ENCODE measurements at places on chromosomes 7 and 10. TPM values are rescaled to one million over a fixed set of nuclear protein-coding genes. Genes with fewer than 3 reads are reported as not detected.

Gene PRSS2
- total RNA-seq: not detected

Gene DLX5
- total RNA-seq: not detected

GRCh38 chr10:10326116-10326515 lies 691.6 kb upstream of the CELF2 start:
- no peak overlapping the region for H3K4me3 ChIP-seq
- no peaks in the 10 kb centered on the region for H3K27me3 ChIP-seq
- DNase-seq: no peak
- H3K27ac ChIP-seq: no peak overlapping the region

DNA sequence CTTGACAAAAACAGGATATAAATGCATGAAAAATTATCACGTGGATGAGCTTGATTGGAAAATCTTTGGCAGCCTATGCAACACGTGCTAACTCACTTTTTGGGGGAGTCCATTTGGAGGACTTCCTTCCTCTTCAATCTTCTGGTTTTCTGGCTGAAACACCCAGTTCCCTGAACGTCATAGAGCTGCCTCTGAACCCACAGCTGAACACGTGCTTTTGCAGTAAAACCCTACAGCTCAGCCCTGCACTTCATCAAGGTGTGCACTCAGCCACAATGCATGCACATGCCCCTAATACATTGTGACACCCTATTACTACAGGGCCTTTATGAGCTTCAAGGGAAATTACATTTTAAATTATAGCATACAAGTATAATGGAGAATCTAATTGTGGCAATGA lies 808.7 kb upstream of the AUTS2 start:
- H3K4me3 ChIP-seq: no peak overlapping the region
- H3K27me3 ChIP-seq: no peaks in the 10 kb centered on the region
- no peaks in the 10 kb centered on the region for H3K36me3 ChIP-seq
- H3K4me1 ChIP-seq: no peaks in the 10 kb centered on the region
- H3K27ac ChIP-seq: no peak overlapping the region

DNA sequence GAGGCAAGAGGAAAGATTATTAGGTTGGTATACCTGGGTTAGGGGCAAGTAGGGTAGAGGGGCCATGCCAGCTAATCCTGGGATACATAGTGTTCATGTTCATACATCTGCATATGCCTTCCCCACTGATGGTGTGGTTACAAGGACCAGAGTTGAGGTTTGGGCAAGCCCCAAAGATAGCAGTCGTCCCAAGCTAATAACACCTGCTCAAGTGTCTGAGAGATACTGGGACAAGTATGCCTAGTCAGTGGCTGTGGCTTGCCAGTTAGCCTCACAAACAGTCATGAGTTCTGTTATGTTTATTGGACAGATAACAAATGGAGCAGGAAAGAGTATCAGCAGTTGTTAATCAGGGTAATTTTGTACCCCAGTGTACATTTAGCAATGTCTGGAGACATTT lies 139.6 kb downstream of the ADAM22 start:
- H3K27me3 ChIP-seq: no peaks in the 10 kb centered on the region
- no peak for DNase-seq
- peaks cover 7% of the 10 kb centered on the region for H3K4me1 ChIP-seq
- no peaks in the 10 kb centered on the region for H3K36me3 ChIP-seq
- H3K4me3 ChIP-seq: no peak overlapping the region
- H3K27ac ChIP-seq: no peak overlapping the region

DNA sequence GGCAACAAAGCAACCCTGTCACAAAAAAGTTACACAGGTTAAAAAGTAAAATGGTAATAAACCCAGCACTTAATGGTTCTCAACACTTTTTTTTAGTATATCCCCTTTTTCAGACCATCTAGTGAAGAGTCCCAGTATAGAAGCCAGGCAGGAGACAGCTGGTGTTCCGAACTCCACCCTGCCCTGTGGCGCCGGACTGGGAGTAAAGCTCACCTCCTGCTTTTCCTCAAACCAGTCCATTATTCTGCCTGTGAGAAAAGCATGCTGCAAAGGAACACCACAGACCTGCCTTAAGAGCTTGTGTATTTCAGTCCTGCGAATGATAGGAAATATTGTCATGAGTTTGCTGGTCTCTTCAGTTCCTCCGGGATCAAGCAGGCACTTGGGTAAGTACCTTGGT lies 81.0 kb downstream of the EZH2 start:
- H3K4me1 ChIP-seq: no peaks in the 10 kb centered on the region
- DNase-seq: no peak
- H3K36me3 ChIP-seq: peaks cover 64% of the 10 kb centered on the region
- H3K27ac ChIP-seq: no peak overlapping the region

DNA sequence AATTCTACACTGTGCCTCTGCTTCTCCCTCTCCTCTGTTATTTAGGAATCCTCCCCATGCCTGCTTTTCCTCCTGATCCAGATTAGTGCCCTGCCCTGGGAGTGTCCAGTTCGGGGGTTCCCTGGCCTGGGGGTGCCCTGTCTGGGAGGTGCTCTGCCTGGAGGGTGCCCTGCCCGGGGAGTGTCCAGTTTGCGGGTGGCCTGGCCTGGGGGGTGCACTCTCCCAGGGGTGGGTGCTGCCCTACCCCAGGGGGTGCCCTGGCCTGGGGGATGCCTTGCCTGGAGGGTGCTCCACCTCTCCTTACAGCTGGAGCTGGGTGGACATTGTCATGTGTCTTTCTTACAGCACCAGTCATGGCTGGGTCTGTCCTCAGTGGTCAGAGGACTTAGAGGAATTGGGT lies 20.2 kb downstream of the RAMP3 start:
- peaks cover 9% of the 10 kb centered on the region for H3K27me3 ChIP-seq
- no peak overlapping the region for H3K27ac ChIP-seq
- H3K4me3 ChIP-seq: no peak overlapping the region
- H3K4me1 ChIP-seq: no peaks in the 10 kb centered on the region

GRCh38 chr10:33423154-33423529 lies 88.7 kb upstream of the NRP1 start:
- H3K4me3 ChIP-seq: no peak overlapping the region
- H3K27ac ChIP-seq: no peak overlapping the region
- H3K4me1 ChIP-seq: no peaks in the 10 kb centered on the region
- peaks cover 32% of the 10 kb centered on the region for H3K27me3 ChIP-seq
- H3K36me3 ChIP-seq: no peaks in the 10 kb centered on the region

GRCh38 chr7:139687980-139688632 lies 89.7 kb downstream of the HIPK2 start:
- DNase-seq: no peak
- peaks cover 19% of the 10 kb centered on the region for H3K4me1 ChIP-seq
- H3K27ac ChIP-seq: no peak overlapping the region
- H3K4me3 ChIP-seq: no peak overlapping the region
- peaks cover 50% of the 10 kb centered on the region for H3K36me3 ChIP-seq

DNA sequence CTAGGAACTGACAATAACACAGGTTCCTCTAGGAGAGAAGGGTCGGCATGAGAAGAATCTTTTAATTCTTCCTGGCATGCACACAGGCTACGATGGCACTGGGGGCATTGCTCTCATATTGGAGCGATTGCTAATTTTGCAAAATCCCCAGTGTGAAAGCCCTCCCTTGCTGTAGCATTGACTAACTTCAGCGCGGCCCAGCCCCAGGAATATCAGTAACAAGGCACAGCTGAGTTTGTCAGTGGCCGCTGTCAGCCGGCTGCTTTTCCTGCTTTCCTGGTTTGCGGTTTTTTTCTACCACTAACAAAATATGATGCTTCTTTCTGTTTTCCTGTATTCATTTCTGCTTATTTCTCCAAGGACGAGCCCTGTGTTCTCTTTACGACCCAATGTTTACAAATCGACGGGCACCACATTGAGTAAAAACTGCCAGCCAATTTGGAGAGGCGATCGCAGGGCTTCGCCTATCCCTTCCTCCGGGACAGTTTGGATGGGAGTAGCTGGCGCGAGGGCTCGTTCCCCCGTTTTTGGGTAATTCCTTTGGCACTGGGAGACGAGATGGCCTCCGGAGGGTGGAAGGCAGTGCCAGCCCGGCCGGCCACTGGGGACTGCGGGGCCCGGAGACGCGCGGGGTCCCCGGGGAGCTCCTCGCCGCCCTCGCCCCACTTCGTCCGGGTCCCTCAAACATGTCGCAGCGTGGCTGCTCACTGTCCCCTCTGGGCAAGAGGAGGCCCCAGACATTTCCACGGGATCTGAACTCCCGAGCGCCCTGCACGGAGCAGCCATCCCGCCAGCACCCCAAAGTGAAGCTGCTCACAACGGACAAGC lies 967 bp downstream of the ADARB2 start:
- H3K27ac ChIP-seq: no peak overlapping the region
- DNase-seq: no peak
- H3K4me1 ChIP-seq: peaks cover 2% of the 10 kb centered on the region

DNA sequence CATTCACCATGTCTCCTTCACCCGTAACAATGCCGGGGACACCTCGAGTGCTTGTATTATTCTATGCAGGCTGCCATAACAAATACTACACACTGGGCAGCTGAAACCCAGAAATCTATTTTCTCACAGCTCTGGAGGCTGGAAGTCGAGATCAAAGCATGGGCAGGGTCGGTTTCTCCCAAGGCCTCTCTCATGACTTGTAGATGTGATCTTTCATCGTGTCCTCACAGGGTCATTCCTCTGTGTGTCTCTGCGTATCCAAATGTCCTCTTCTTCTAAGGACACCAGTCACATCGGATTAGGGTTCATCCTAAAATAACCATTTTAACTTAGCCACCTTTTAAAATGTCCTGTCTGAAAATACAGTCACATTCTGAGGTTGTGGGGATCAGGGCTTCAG lies 303.5 kb downstream of the KLF6 start:
- H3K36me3 ChIP-seq: peaks cover 5% of the 10 kb centered on the region
- no peak for DNase-seq
- H3K27ac ChIP-seq: no peak overlapping the region
- H3K27me3 ChIP-seq: no peaks in the 10 kb centered on the region

DNA sequence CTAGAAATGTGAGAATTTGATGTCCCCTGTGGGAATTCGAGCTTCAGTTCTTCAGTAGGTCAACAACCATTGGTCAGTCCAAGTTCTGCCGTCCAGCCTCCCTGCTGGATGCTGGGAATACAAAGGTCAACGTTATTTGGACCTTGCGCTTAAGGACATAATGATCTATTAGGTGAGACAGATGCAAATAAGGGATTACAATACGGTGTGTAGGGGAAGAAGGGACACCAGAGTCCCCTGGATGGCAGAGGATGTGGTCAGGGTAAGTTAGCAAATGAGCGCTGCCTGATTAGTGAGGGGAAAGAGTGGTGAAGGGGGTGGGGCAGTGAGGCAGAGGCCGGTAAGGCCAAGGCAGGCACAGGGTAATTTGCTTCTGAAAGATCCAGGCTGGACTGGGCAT lies 16.2 kb downstream of the CCNY start:
- no peak overlapping the region for H3K4me3 ChIP-seq
- no peaks in the 10 kb centered on the region for H3K27me3 ChIP-seq
- no peak overlapping the region for H3K27ac ChIP-seq
- no peak for DNase-seq
- H3K4me1 ChIP-seq: peaks cover 73% of the 10 kb centered on the region

DNA sequence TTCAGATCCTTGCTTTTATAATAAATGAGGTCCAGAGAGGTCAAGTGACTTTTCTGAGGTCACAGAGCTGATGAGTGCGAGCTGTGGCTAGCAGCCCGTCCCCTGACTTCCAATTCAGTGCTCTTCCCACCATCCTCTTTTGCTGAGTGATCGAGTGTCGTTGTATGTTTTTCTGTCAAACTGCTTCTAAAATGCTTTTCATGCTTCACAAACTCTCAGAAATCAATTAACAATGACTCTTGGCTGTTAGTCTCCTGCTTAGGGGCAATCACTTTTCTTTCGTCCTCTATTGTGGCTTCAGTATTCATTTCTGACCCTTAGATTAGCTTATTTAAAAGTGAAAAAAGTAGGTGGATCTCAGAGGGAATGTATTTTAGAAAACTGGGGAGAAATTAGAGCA lies 423.7 kb downstream of the DPP6 start:
- DNase-seq: no peak
- no peak overlapping the region for H3K4me3 ChIP-seq
- no peaks in the 10 kb centered on the region for H3K4me1 ChIP-seq
- H3K27me3 ChIP-seq: no peaks in the 10 kb centered on the region
- no peak overlapping the region for H3K27ac ChIP-seq
- H3K36me3 ChIP-seq: no peaks in the 10 kb centered on the region

DNA sequence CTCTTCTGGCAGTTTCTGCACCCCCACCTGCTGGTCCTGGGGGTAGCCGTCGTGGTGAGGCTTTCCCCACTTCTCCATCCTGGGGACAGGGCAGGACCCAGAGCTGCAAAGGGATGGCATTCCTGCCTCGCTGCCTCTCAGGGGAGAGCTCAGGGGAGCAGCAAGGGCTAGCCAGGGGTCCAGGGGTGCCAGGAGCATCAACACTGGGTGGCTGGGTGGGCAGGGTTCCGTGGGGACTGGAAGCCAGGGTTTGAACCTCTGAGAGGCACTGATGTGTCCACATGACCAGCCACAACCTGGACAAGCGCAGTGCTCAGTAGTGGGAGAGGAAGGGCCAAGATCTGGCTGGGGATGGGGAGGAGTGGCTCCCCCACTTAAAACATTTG lies 5.6 kb downstream of the ABCB8 start:
- H3K4me1 ChIP-seq: peaks cover 7% of the 10 kb centered on the region
- H3K27ac ChIP-seq: no peak overlapping the region
- H3K4me3 ChIP-seq: no peak overlapping the region
- H3K36me3 ChIP-seq: peaks cover 16% of the 10 kb centered on the region
- no peaks in the 10 kb centered on the region for H3K27me3 ChIP-seq

DNA sequence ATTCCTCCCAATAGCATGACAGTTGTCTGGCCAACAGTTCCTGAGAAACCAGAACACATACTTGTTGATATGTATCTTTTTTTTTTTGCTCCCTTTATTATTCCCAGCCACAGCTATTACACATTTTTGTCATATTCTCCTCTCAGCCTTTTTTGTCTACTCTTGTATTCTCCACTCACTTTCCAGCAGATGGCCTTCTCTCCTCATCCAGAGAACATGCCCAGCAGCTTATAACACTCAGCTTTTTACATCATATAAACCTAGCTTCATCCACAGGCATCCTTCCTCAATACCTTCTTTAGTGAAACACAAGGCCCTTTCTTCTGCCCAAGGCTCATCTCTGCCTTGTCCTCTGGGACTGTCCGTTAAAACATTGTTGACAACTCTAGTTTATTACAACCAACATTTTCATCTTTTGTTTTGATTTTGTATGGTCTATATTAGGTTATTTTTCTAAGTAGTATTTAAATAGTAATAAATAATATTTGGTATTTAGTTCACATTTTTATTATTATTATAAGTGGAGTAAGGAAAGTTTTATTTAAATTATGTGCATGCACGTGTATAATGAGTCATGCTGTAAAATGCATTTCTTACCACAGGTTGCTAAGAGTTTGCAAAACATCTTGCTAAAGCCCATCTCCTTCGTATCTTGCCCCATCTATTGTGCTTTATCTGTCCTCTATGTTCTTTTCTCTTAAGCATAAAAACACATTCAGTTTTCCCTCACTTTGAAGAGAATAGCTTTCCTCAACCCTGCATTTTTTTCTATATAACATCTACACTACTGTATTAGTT lies 101.5 kb downstream of the ORC5 start:
- no peak overlapping the region for H3K4me3 ChIP-seq
- no peak overlapping the region for H3K27ac ChIP-seq
- H3K4me1 ChIP-seq: no peaks in the 10 kb centered on the region
- H3K36me3 ChIP-seq: no peaks in the 10 kb centered on the region
- no peak for DNase-seq
